Common myeloid progenitor, CD34-positive (primary cell): ENCODE measurements at places on chromosomes 3 and 15.

DNA sequence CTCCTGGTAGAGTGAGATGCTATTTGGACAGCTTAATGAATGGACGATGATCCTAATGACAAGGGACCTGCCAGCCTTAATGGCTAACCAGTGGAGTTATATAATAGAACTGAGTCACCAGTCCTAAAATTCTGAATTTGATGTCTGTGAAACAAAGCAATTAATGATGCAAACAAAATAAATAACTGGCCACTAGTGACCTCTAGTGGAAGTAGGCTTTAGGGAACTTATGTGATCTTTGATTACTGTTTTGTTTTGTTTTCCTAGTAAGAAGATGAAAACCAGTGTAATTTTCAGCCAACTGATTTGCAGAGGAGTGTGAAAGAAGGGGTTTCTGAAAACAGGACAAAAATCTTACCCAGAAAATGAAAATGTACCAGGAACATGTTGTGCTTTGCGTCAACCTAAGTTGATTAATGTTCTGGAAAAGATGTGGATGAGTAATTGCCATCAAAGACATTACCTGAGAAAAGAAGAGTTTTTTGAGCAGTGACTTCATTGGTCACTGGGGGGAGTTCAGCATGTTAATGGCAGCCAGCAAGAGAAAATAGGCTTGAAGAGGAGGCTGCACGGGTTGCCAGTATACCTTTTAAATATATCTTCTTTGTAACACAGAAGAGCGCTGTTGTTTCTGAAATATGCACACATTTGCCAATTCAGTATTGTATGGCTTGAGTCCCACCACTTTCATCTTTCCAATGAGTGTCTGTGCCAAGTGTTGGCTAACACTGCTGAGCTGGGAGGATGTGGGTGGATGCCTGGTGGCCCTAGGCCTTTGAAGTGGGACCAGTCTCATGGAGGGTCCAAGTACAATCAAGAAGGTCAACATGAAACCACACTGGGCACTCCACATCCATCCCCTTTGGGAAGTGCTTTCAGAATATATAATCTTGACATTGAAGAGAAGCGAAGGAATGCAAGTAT is 9.3 kb downstream of the VEPH1 start:
- peak; percentile 42 for DNase-seq

DNA sequence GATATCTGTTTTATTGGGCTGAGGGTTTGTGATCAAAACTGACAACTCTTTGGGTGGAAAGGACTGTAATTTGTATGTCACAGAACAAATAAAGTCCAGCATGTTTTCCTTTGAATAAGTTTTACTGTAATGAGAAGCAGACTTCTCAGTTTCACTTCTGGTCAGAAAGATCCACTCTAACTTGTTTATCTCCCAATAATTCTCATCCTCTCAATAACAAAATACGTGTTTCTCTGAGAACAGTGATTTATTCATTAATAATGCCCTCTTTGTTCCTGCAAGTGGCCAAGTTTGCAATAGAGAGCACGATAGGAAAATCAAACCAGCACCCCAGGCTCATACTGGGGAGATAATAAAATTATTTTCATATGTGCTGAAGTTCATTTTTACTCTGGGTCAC is 190.6 kb downstream of the CNTN3 start:
- DNase-seq: no peak

DNA sequence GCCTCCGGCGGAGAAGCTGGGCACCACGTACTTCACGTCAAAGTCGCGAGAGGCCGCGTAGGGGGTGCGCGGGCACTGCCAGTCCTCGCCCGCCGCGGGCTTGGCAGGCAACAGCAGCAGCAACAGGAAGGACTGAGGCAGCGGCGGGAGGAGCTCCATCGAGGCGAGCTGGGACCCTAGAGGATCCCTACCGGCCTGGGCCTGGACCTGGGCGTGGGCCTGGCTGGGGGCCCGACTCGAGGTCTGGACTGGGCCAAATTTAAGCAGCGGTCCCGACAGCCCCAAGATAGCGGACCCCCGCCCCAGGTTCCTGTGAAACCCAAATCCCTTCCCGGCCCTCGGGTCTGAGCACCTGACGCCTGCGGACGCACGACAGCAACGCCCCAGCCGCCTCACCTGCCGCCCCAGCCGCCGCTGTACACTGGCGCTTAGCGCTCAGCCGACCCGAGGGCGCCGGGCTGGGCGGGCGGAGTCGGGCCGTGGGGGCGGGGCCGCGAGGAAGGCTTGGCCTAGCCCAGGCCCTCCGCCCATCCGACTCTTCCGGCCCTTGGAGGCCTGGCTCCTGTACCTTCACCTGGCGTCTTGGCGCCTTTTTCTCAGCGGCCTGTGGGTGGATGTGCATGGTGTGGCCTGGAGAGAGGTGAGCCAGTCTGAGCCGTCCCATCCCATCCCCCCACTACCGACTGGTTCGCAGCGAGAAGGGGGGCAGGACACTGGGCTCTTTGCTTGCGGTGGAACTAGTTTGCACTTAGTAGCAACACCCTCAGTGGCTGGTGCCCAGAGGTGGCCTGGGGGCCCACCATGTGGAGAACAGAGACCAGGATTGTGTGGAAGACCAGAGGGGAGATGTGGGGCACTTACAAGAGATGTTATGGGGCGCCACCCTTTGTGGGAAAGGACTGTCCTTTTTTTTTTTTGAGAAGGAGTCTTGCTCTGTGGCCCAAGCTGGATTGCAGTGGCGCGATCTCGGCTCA is at the start of gene MST1R:
Gene MST1R (minus strand): TSS at position 423 of the 974 bp plus-strand sequence. CDS start 264 bp downstream, at position 159.
- DNase-seq: peak; percentile 58

GRCh38 chr15:93048759-93049161 is 40.3 kb downstream of the RGMA start:
- DNase-seq: peak; percentile 96

GRCh38 chr15:74835312-74835823 is 7.6 kb downstream of the ULK3 start:
- DNase-seq: peak; percentile 42

DNA sequence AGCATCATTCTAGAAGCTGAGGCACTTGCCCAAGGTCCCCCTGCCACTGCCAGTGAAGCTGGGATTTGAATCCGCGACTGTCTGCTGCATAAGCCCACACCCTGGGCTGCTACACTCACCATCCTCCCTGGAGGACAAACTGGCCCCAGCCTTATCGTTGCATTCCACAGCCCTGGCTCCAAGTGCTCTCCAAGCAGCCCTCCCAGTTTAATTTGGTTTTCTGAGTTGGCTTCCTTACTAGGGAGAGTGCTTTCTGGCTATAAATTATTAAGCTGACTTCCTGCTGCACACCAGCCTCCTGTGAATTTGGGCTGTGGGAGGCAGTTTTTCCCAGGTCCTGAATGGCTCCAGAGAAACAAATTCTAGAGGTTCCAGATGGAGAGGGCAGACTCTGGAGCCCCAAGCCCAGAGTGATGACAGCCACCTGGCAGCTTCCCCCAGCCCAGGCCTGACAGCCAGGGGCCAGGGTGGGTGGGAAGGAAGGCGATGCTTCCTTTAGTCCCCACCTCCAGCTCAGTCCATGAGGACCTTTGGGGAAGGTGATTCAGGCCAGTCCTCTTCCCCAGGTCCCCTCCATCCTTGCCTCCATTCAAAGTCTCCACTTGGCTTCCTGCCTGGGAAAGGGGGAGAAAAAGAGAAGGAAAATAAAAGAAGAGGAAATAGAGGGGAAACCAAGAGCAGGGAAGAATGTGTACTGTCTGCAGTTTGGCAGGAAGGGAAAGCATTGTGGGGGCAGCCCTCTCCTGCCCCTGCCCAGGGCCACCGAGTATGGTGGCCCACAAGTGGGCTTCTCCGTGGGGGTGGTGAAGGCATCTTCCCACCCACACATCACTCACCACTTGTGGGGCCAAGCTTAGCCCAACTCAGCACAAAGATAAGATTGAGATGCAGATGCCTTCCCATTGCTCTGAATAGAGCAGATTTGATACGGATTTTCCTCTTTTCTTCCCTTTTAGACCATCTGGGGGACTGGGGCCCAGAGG is 69.6 kb downstream of the SEMA5B start:
- DNase-seq: no peak

GRCh38 chr3:179189759-179190158 is 41.6 kb downstream of the PIK3CA start:
- DNase-seq: peak; percentile 8

DNA sequence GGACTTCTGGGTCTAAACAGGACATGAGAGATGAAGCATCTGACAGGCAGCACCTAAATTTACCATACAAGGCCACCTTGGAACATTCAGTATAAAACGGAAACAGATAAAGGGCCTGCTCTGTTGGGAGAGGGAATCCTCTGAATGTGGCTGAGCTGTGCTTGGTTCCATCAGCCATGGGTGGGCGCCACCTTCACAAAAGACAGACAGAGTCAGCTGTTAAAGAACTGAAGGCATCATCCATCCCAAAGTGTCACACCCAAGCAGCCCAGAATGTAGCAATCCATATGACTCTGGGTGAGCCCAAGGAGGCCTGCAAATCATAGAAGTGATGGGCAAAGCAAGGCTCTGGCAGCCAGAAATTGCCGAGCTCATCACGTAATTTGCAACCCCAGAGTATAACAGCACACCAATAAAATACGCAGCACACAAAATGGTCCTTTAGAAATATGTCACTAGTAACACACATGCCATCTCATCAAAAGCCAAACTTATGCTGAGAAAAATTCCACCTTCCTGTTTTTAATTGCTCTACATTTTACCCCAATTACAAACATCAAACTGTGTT is 24.8 kb upstream of the RBP1 start:
- DNase-seq: no peak

DNA sequence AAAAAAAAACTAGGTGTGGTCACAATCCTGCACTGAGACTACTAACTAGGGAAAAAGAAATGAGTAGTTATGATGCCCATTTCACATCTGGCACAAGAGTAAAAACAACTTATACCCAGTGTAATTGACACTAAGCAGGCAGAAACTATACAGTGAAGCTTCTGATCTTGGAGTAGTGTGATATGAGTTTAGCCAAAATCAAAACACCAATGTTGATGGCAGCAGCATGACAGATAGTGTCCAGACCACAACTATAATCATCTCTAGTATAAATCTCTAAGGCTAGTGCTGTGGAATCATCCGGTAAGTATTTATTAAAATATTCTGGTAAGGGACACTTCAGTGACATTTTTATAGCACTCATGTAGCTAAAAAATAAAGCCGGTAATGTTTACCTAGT is 108.5 kb upstream of the EPHA6 start:
- DNase-seq: no peak

GRCh38 chr3:11099306-11099705 is 55.0 kb upstream of the HRH1 start:
- DNase-seq: no peak

- no peak for DNase-seq
Measured at GRCh38 chr3:164732166-164732565, 346.1 kb downstream of the SI start.

GRCh38 chr3:183185696-183186095 is 23.2 kb upstream of the LAMP3 start:
- DNase-seq: peak; percentile 64

GRCh38 chr3:177466074-177466473 is 268.8 kb upstream of the TBL1XR1 start:
- no peak for DNase-seq
